Eye (tissue), 1 donor: ENCODE measurements at places on chromosomes 1 and 21.

DNA sequence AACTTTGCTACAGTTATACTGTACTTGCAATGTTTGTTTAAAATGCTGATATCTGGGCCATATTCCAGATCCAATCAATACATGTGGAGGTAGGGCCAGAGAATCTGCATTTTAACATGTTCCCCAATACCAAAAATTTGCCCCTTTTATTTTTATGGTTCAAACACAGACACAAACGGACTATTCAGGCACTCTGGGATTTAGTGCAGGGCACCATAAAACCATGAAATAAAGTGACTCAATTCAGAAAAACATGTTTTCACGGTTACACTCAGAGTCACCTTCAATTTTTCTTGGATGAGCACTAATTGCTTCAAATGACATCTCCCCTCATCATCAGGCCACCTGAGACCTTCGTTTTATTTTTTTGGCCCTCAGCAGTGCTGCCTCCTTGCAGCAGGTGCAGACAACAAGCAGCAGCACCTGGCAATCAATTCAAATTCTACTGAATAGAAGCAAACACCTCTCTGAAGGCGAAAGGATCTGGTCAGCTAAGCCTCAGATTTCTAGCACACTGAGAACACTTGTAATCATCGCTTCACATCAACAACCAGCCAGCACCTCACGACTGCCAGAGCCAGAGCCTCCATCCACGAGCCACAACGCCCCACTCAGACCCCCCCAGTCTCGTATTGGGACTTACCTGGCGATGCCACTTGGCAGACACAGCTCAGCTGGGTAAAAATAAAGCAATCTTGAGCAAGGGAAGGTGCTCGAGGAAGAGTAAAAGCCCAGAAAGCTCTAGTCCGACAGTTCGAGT is 1.1 kb downstream of the ERO1B start:
- no peak for DNase-seq

DNA sequence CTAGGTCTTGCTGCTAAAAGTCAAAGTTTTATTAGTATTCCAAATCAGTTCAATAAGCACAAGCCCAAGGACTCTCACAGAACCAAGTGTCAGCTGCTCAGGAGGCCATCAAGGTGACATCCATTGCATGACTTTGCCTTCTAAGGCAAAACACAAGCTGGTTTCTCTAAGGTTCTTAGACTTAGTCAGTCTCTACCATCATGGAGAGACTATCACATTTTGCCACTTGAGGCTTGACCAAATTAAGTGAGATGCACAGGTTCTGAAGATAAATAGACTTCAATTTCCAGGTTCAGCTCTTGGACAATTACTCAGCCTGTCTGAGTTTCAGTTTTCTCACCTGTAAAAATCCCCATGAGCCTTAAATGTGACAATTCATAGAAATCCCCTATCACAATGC is 29.0 kb downstream of the TRIT1 start:
- DNase-seq = no peak

DNA sequence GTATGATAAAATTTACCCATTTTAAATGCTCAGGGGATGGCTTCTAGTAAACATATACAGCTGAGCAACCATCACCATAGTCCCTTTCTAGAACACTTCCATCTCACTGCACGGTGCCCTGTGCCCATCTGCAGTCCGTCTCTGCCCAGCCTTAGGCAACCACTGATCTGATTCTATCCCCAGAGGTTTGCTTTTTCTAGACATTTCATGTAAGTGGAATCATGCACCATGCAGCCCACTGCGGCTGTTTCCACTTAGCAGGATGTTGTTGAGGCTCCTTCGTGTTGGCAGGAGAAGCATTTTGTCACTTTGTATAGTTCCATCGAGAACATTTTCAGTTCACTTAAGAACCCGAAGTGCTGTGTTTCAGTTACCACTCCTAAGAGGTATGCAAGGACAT is 27.8 kb upstream of the VAMP3 start:
- peak; percentile 65 for DNase-seq

DNA sequence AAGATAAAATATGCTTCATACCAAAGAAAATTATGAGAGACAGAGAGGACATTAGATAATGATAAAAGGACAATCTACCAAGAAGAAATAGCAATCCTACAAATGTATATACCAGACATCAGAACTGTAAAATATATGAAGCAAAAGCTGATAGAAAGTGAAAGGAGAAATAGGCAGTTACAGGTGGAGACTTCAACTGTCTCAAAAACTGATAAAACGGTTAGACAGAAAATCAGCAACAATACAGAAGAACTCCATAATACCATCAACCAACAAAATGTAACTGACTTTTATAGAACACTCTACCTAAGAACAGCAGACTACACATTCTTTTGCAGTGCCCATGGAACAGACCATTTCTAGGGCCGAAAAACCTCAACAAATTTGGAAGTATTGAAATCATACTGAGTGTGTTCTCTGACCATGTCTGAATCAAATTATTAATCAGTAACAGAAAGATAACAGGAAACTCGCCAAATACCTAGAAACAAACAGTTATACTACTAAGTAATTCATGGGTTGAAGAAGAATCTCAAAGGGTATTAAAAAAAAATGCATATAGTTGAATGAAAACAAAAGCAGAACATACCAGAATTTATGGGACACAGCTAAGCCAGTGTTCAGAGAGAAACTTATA is 132.1 kb downstream of the RPS6KC1 start:
- no peak for DNase-seq

GRCh38 chr1:224089583-224089982 is 24.3 kb upstream of the FBXO28 start:
- no peak for DNase-seq

DNA sequence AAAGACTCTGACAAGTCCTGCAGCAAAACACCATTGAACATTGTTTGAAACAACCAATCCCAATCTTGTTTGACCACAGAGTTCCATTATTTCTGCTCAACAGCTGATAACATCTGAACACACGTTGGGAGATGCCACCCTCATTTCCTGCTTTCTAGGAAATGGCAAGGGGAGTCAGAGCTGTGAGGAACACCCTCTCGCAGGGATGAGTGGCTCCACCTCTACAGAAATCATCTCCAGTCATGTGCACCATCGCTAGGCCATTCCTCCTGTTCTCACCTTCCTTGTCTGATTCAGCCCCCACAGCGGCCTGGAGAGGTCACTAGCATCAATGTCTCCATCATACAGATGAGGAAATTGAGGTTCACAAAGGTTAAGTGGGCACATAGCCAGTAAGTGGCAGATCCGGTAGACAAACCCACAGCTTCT is 22.4 kb upstream of the RUNX3 start:
- DNase-seq = no peak

- DNase-seq = no peak
Observed at GRCh38 chr1:199573047-199573446, 454.5 kb upstream of the NR5A2 start.

GRCh38 chr1:78834201-78834741 is 172.3 kb downstream of the ADGRL4 start:
- no peak for DNase-seq

DNA sequence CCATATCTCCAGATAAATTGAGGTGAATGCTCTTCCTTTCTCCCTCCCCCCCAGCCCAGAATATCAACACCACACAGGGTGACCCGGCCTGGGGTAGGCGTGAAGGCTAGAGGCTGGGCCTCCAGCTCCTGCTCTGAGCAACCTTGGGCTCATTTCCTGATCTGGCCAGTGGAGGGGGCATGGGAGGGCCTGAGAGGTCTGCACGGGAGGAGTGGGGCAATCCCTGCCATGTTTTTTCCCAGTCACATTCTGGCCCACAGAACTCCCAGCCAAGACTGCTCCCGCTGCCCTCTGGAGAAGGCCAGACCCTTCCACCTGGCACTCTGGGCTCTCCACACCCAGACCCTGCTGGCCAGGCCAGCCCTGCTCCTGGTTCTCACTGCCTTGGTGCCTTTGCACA is 3.9 kb downstream of the CLDN19 start:
- no peak for DNase-seq

GRCh38 chr21:38796424-38796823 is 9.3 kb upstream of the ETS2 start:
- DNase-seq = peak; percentile 41

GRCh38 chr1:244815600-244816099 is 19.8 kb upstream of the COX20 start:
- no peak for DNase-seq

DNA sequence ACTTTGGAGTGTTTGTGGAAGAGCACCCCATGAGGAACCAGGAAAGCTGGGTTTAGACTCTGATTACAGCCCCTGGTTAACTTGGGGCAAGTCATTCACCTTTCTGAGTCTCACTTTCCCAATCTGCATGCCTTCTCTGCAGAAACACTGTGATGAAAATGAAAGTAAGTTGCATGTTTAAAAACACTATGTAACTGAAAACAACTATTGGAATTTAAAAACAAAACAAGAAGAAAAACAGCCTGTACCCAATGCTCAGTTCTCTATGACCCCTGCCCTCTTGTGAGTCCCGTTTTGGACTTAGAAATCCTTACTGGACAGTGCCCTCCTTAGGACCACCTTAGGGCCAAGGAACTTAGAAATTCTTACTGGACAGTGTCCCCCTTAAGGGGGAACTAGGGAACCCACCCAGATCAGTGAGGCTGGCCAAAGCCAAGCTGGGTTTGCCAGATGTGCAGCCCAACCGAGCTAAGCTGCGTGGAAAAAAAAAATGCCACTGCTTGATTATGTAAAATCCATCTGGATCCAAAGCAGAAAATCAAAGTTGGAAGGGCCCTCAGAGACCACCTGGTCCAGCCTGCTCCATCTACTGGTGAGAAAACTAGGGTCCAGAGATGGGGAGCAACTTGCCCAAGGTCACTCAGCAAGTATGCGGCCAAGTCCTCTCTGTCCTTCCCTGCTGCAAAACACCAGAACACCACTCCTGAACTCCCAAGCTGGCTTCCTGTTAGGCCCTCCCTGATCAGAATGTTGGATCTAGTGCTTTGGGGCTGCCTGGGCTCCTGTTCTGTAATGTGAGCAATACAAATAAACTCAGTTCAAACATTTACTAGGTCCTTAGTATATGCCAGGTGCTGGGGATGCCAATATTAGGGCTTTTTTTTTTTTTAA is 77.7 kb downstream of the MRPL37 start:
- no peak for DNase-seq

- DNase-seq = no peak
Observed at GRCh38 chr1:28421744-28422143, 52.2 kb downstream of the PHACTR4 start.

GRCh38 chr1:96362623-96363022 is 359.0 kb upstream of the PTBP2 start:
- no peak for DNase-seq

- DNase-seq = no peak
Observed at GRCh38 chr1:20194224-20194623, 7.9 kb upstream of the PLA2G2C start.

DNA sequence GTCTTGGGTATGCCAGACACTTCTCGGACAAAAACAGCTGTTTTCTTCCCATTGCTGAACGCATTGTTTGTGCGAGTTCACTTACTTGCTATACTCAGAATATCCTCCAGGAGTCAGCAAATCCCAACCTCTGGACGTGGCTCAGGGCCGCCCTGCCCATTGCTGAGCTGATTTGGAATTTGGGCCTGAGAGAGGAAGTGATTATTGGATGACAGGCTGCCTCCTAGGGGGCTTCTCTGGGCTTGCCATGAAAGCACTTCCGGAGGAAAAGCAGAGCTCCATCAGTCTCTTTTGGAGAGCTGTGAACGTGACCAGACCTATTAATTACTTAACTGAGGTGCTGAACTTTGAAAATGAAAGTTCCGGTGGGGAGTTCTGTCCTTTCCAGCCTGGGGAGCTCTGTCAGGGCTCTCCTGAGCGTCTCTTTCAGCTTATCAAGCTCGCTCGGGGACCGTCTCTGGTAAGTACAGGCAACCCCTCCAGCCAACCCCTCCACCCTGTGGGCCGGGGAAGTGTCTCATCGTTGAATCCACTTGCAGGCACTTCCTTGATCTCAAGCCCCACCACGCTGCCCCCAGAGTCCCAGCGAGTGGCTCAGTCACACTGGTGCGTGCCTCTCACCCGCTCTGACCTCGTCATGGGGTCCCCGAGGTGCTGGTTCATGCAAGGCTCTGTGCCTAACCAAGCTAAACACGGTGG is 76.9 kb downstream of the CLIC6 start:
- peak; percentile 93 for DNase-seq

DNA sequence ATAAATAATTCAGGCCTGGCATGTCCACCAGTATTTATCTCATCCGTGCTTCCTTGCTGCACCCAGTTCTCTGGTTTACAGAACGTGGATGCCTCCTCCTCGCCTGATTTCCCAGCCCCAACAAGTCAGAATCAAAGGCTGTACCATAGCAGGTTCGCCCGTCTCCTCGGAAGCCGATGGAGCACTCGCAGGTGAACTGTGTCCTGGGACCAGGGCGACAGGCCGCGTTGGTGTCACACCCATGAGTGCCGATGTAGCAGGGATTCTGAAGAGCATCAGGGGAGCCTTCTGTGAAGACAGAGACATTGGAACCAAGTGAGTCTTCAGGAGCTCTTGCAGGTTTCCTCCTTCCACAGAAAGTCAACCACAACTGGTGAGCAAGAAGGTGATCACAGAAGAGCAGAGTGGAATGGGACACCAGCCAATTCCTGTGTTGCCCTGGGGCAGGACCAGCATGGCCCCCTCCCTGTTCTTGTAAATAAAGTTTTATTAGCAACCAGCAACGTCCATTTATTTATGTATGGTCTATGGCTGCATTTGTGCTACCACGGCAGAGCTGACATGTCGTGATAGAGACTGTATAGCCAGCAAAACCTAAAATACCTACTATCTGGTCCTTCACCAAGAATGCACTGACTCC is 40.8 kb downstream of the NID1 start:
- DNase-seq = no peak

- no peak for DNase-seq
Observed at GRCh38 chr1:207417076-207417475, 37.1 kb upstream of the CR2 start.

GRCh38 chr1:244437086-244437468 is 14.6 kb downstream of the ADSS2 start:
- DNase-seq = no peak

GRCh38 chr1:43984855-43985254 is 5.8 kb downstream of the B4GALT2 start:
- DNase-seq = no peak

DNA sequence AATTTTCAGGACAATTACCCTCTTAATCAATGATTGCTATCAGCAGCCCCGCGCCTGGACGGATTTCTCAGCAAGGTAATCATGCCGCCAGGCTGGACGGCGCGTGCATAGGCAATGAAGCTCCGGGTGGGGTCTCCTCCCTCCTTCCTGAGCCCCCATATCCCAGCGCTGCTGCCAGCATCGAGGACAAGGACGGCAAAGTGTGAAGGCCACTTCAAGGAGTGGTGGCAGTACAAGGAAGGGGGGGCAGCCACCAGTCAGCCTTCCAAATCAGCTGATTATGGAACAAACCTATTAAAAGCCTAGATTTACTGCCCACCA is 51.1 kb downstream of the DMAP1 start:
- no peak for DNase-seq

GRCh38 chr1:235843461-235843961 is 23.2 kb downstream of the LYST start:
- DNase-seq = peak; percentile 44
